ENCODE measurements at places on chromosomes 3 and 15.

DNA sequence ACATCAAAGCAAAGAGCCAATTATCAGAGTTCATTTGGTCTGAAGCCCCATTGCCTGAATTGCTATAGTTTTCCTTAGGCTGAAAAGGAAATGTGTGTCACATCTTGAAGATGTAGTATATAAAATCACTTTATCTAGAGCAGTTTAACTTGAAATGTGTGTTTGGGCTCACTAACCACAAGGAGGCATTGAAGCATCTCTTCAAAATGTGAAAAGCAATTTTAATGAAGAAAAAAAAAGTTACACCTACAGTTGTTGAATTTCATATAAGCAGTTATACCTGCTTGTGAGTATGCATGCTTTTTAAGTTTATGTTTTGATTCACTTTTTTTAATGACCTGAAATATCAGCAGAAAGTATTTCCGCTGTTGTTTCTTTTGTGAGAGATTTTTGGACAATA, 129.3 kb downstream of the IQCH start:
- no peak for DNase-seq

GRCh38 chr3:133293397-133294110, 106.3 kb upstream of the BFSP2 start:
- no peak for DNase-seq

DNA sequence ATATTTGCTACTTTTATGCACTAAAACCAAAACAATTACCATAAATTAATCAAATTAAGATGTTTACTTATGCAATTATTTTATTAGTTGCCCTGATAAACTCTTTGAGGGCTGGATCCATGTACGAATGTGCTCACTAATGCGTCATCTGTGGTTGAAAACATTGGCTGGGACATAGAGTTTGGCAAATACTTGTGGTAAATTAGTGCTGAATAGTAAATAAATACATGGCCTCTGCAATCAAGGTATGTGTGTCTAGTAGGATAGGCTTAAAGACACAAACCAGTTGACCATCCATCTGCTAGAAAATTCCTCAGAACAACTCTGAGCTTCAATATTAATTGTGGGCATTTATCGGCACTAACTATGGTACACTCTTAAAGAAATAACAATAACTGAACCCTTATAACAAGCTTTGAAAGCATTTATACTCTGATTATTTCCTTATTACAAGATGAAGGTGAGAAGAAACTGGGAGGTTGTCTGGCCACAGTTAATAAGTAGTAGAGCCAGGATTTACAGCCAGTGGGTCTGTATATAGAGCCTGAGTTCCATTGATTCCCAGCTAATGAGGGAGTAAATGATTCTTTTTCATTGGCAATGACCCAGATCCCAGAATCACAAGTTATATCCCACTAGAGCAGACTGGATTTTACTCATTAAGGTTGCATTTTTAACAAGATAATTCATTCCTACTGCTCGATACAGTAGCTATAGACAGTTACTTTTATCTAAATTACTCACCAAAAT, 169.5 kb upstream of the CNTN6 start:
- no peak for DNase-seq

- no peak for DNase-seq
Measured at GRCh38 chr3:56196700-56197099, 271.6 kb downstream of the ERC2 start.

GRCh38 chr15:45147606-45148005, 17.8 kb downstream of the DUOX1 start:
- no peak for DNase-seq

DNA sequence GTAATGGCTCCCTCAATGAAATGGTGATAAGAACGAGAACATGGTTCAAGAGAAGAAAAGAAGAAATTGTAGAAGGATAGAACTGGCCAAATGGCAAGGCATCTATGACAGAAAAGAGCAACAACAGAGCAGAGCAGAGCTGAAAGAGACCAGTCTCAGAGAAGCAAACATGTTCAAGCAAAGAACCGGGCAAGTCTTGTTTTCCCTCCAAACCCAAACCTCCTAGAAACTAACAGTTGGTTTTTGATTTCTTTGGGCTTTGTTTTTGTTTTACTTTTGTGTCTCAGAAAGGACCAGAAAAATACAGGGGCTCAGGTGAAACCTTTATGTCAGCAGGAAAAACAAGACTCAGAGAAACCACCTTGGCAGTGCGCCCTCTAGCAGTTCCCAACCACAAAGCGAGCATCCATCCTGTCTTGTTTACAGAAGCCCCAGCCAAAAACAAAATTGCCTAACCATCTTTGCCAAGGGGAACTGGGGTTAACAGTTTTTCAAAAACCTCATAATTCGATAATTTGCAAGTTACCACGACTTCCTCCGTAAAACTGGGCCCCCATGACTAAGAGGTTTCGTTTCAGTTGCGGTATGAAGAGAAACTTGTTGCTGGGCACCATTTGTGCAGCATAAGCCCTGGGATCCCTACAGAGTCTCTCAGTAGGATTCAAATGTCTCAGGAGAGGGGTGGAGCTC, 159.2 kb upstream of the SLC24A5 start:
- no peak for DNase-seq

GRCh38 chr3:33645060-33645647, 72.9 kb downstream of the CLASP2 start:
- no peak for DNase-seq
